ENCODE measurements at places on chromosomes 3 and 15. TPM values are rescaled to one million over a fixed set of nuclear protein-coding genes. Genes with fewer than 3 reads are reported as not detected.

DNA sequence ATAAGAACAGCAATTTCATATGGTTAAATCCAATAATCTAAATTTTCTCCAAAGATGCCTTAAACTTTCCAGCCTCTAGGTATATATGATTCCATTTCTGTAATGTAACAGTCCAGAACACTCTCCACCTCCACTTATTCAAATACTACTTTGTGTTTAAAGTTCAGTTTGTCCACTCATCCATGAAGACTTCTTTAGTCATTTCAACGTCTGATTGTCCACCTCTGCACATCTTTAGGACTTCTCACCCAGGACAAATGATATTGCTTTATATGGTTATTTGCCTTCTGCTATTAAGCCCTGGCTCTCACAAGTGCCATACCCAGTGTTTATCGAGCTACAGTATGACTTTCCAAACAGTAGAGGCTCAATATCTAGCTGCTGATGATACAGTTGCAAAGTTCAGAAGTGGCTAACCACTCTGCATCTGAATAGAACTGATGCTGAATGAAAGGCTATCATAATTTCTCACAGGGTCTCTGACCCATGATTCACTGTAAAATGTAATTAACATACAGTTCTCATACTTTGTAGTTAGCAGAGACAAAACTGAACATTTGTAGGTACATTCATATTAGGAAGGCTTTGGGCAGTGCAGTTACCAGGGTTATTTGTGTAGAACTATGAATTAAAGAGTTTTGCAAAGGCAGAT lies 93.7 kb upstream of the MBNL1 start:
- H3K36me3 ChIP-seq = no peaks in the 10 kb centered on the region
- no peak for DNase-seq
- H3K4me1 ChIP-seq = no peaks in the 10 kb centered on the region
- no peaks in the 10 kb centered on the region for H3K27me3 ChIP-seq
- H3K4me3 ChIP-seq = no peak overlapping the region

- H3K27ac ChIP-seq = no peak overlapping the region
- peaks cover 6% of the 10 kb centered on the region for H3K36me3 ChIP-seq
- no peak overlapping the region for H3K4me3 ChIP-seq
- H3K4me1 ChIP-seq = no peaks in the 10 kb centered on the region
- H3K27me3 ChIP-seq = no peaks in the 10 kb centered on the region
These were observed 23.1 kb downstream of the SLC30A4 start for GRCh38 chr15:45499426-45499825.

Gene WDR48
- 68.7 TPM for polyA plus RNA-seq

- no peaks in the 10 kb centered on the region for H3K36me3 ChIP-seq
- H3K27me3 ChIP-seq = no peaks in the 10 kb centered on the region
- peaks cover 28% of the 10 kb centered on the region for H3K4me1 ChIP-seq
- no peak overlapping the region for H3K27ac ChIP-seq
These were observed 188.5 kb downstream of the FAM43A start for GRCh38 chr3:194874206-194874605.

DNA sequence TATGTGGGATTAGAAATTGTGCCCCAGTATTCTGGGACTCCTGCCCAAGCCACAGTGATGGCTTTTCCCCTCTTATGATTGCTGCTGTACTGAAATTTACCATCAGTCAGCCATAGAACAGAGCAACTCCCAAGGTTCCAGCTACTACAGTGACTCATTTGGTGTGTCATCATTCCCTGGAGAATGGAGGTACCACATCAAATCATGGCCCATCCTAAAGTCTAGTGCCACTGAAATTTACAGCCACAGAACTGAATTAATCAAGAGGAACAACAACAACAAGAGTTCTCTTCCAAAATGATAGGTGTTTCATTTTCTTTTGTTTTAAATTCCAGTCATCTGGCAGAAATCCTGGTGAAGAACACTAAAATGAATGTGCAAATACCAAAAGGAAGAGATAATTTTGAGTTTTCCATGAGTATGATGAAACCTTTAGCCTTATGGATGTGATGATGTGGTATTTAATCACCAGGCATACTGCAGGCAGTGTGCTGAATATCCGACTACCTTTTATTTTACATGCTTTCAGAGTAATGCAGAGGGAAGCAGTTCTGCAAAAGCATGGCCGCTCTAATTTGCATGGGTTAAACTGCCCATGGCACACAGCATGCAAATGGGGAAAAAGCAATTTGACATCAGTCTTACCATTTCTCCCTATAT lies 75.6 kb upstream of the SLC2A2 start:
- H3K4me1 ChIP-seq = no peaks in the 10 kb centered on the region
- no peak overlapping the region for H3K4me3 ChIP-seq

Gene GRK7
- polyA plus RNA-seq = 0.15 TPM

DNA sequence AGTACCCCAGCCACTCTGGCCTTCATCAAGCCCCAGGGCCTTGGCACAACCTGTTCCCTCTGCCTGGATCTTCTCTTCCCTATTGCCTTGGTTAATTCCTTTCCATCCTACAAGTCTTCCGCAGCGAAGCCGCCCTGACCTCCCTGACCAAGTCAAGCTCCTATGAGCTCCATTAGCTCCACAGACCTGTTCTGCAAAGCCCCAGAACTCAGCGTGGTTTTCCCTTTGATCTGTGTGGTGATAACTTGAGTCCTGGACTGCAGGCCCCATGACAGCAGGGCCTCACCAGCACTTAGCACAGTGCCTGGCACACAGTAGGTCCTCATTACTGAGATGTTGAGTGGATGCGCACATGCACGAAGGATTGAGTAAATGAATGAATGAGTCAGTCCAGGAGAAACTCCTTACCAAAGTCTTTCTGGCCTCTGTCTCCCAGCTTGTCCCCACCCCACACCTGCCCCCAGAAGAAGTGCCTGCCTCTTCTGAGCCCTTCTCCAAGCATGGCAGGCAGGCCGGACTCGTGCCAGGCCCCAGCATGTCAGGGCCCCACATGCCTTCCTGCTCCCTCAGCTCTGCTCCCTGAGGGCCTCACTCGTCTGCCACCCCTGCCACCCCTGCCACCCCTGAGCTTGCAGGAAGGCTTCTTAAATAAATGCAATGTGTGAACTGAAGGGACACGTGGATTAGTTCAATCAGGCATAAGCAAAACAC lies 6.3 kb downstream of the ANPEP start:
- H3K4me1 ChIP-seq = no peaks in the 10 kb centered on the region
- no peaks in the 10 kb centered on the region for H3K27me3 ChIP-seq
- H3K27ac ChIP-seq = no peak overlapping the region
- H3K36me3 ChIP-seq = peaks cover 42% of the 10 kb centered on the region
- no peak overlapping the region for H3K4me3 ChIP-seq
- no peak for DNase-seq

- H3K27ac ChIP-seq = no peak overlapping the region
- H3K4me1 ChIP-seq = no peaks in the 10 kb centered on the region
- no peaks in the 10 kb centered on the region for H3K36me3 ChIP-seq
- H3K27me3 ChIP-seq = no peaks in the 10 kb centered on the region
- DNase-seq = no peak
These were observed 7.6 kb upstream of the FOXP1 start for GRCh38 chr3:71591101-71591500.

DNA sequence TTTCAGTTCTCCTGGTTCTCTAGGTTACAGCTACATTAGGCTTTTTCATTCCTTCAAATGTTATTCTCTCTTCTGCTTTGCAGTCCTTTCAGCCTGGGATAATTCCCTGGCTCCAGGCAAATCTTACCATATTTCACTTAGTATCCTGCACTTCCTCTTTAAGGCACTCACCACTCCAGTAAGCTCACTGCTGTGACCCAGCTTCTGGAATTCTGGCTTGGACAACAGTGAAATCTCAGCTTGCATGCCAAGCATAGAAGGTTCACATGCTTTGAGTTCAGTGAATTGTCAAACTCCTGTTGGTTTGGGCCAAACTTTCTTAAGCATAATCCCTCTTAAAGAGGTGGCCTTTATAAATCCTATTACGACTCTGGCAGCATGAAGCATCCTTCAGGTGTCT lies 69.4 kb downstream of the SCN10A start:
- DNase-seq = no peak
- no peak overlapping the region for H3K4me3 ChIP-seq
- no peaks in the 10 kb centered on the region for H3K27me3 ChIP-seq
- no peaks in the 10 kb centered on the region for H3K36me3 ChIP-seq
- H3K27ac ChIP-seq = no peak overlapping the region

- H3K36me3 ChIP-seq = no peaks in the 10 kb centered on the region
- no peaks in the 10 kb centered on the region for H3K4me1 ChIP-seq
- no peak overlapping the region for H3K4me3 ChIP-seq
- DNase-seq = no peak
These were observed 33.3 kb upstream of the SFMBT1 start for GRCh38 chr3:53079147-53079546.

Gene B4GALT4
- 32.1 TPM for polyA plus RNA-seq

GRCh38 chr15:56883088-56883487 lies 35.4 kb upstream of the TCF12 start:
- no peak overlapping the region for H3K27ac ChIP-seq
- DNase-seq = no peak
- H3K27me3 ChIP-seq = no peaks in the 10 kb centered on the region
- no peaks in the 10 kb centered on the region for H3K36me3 ChIP-seq

Gene CHRM5
- 0.18 TPM for polyA plus RNA-seq

DNA sequence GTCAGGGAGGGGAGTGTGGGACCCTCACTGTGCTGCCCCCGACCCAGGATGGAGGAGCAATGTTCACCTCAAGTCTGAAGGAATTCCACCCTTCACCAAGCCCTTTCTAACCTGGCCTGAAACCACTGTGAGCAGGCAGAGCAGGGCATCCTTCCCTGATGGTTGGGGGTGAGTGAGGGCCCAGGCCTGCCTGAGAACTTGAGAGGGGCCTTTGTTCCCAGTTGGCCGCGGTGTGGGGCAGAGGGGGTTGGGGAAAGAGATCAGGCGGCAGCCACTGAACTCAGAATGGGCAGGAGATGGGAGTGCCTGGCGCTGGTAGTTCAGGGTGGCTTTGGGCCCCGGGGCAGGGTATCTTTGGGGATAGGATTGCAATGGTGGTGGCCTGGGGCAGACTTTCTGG lies 103.5 kb upstream of the RPL32 start:
- H3K36me3 ChIP-seq = no peaks in the 10 kb centered on the region
- DNase-seq = no peak
- H3K4me1 ChIP-seq = peaks cover 29% of the 10 kb centered on the region
- H3K4me3 ChIP-seq = no peak overlapping the region
- no peak overlapping the region for H3K27ac ChIP-seq

Gene MBNL1
- 96.1 TPM for polyA plus RNA-seq

GRCh38 chr3:155512867-155513261 lies 219.4 kb upstream of the STRIT1 start:
- H3K4me3 ChIP-seq = no peak overlapping the region
- no peak for DNase-seq
- no peak overlapping the region for H3K27ac ChIP-seq
- no peaks in the 10 kb centered on the region for H3K27me3 ChIP-seq
- H3K36me3 ChIP-seq = no peaks in the 10 kb centered on the region

GRCh38 chr3:66402596-66403290 lies 98.1 kb downstream of the LRIG1 start:
- no peaks in the 10 kb centered on the region for H3K4me1 ChIP-seq
- DNase-seq = no peak
- H3K27ac ChIP-seq = no peak overlapping the region
- H3K36me3 ChIP-seq = peaks cover 64% of the 10 kb centered on the region

- DNase-seq = no peak
- H3K36me3 ChIP-seq = peaks cover 16% of the 10 kb centered on the region
- peaks cover 43% of the 10 kb centered on the region for H3K4me1 ChIP-seq
- H3K4me3 ChIP-seq = peak overlapping the region; percentile 91
- H3K27ac ChIP-seq = peak overlapping the region; percentile 97
These were observed 801 bp upstream of the NGRN start for GRCh38 chr15:90264671-90265070.

Gene FBXL22
- polyA plus RNA-seq = 4.6 TPM

GRCh38 chr3:126340596-126340942 lies 16.6 kb downstream of the KLF15 start:
- no peak overlapping the region for H3K27ac ChIP-seq
- H3K4me3 ChIP-seq = no peak overlapping the region

DNA sequence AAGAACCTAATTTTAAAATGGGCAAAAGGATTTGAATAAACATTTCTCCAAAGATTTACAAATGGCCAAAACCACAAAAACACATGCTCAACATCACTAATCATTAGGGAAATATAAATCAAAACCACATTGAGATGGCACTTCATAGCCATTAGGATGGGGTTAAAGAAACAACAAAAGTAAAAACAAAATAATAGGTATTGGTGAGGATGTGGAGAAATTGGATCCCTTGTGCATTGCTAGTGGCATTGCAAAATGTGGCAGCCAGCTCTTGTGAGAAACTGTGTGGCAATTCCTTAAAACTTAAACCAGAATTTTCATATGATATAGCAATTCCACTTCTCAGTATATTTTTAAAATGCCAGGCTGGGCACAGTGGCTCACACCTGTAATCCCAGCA lies 126.5 kb downstream of the STT3B start:
- no peak for DNase-seq
- H3K27me3 ChIP-seq = no peaks in the 10 kb centered on the region
- H3K4me3 ChIP-seq = no peak overlapping the region
- H3K36me3 ChIP-seq = peaks cover 4% of the 10 kb centered on the region
- H3K27ac ChIP-seq = no peak overlapping the region
- H3K4me1 ChIP-seq = no peaks in the 10 kb centered on the region

DNA sequence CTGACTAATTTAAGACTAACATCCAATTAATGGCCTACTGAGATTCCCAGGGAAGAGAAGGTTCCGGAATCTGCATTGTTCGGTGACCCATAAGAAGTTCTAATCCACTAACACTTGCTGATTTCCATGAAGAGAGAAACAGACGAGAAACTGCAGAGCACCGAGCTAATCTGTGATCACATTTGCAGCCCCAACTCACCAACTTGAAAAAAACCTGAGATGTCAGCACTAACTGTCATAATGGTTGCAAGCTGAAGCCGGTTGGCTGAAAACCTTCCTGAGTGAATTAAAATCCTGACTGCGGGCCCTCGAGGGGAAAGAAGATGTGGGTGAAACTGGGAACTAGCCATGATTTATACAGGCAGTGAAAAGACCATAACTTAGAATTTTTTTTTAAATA lies 204.8 kb upstream of the IGF1R start:
- no peak overlapping the region for H3K27ac ChIP-seq
- no peak for DNase-seq

DNA sequence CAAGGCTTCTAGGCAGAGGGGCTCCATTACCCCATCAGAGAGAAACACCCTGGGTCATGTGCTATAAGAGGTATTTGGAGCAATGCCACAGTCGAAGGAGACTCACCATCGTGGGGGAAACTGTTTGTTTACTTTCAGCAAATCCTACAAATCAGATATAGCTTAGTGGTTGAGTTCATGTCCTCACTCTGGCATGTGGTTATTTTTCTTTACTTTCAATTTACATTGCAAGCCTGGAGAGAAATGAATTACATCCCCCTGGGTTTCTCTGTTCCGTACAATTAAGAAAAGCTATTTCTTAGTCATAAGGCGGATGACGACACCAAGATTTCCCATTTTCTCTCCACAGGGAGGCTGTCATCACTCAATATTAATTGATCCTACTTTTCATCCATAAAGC lies 36.9 kb downstream of the RFTN1 start:
- H3K27ac ChIP-seq = no peak overlapping the region
- H3K27me3 ChIP-seq = no peaks in the 10 kb centered on the region
- peaks cover 3% of the 10 kb centered on the region for H3K36me3 ChIP-seq
- no peak overlapping the region for H3K4me3 ChIP-seq
- peaks cover 5% of the 10 kb centered on the region for H3K4me1 ChIP-seq

- no peaks in the 10 kb centered on the region for H3K36me3 ChIP-seq
- DNase-seq = no peak
- H3K4me3 ChIP-seq = no peak overlapping the region
- H3K27me3 ChIP-seq = no peaks in the 10 kb centered on the region
- no peak overlapping the region for H3K27ac ChIP-seq
These were observed 58.6 kb downstream of the AGTR1 start for GRCh38 chr3:148756311-148756710.

- no peaks in the 10 kb centered on the region for H3K27me3 ChIP-seq
- H3K27ac ChIP-seq = no peak overlapping the region
- peaks cover 14% of the 10 kb centered on the region for H3K4me1 ChIP-seq
- no peak for DNase-seq
- no peak overlapping the region for H3K4me3 ChIP-seq
These were observed 74.9 kb downstream of the DAPK2 start for GRCh38 chr15:63971427-63971805.
